NCI-H2107 (cell line): ENCODE measurements at places on chromosomes 11 and 22.

DNA sequence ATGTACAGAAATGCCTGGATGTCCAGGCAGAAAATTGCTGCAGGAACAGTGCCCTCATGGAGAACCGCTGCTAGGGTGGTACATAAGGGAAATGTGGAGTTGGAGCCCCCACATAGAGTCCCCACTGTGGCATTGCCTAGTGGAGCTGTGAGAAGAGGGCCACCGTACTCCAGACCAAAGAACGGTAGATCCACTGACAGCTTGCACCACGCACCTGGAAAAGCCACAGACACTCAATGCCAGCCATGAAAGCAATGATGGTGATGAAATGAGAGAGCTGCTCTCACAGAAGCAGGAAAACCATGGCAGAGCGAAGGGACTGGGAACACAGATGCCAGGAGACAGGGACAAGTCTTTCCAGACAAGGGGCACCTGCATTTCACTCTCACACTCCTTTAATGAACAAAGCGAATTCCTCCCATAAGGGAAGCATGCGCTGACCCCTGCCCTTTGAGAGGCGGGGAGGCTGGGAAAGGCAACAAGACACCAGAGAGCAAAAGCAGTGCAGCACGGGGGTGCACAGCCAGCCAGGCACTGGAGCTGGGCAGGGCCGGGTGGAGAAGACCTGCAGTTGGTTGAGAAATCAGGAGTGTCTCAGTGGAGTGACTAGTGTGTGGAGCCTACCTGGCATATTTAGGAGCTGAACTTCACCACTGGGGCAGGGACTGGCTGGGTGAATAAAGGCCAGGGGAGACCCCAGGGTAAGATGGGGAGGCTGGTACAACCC is 1025.2 kb downstream of the TBC1D22A start:
- DNase-seq: no peak

DNA sequence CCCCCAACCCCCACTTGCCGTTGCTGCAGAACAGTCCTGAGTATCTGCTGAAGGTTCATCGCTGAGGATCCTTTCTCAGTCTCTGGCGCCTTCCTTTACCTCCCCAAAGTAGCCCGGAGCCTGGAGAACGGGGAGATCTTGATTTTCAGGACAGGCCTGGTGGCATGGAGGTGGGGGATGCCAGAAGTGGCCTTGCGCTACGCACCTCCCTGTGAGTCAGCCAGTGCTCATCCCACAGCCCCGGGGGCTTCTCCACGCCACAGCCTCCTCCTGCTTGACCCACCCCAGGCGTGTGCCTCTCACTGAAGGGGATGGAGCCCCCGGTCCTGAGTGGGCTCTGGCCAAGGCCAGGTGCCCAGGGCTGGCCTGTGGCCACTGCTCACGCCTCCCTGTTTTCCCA is 339.6 kb downstream of the TBC1D22A start:
- DNase-seq: no peak

DNA sequence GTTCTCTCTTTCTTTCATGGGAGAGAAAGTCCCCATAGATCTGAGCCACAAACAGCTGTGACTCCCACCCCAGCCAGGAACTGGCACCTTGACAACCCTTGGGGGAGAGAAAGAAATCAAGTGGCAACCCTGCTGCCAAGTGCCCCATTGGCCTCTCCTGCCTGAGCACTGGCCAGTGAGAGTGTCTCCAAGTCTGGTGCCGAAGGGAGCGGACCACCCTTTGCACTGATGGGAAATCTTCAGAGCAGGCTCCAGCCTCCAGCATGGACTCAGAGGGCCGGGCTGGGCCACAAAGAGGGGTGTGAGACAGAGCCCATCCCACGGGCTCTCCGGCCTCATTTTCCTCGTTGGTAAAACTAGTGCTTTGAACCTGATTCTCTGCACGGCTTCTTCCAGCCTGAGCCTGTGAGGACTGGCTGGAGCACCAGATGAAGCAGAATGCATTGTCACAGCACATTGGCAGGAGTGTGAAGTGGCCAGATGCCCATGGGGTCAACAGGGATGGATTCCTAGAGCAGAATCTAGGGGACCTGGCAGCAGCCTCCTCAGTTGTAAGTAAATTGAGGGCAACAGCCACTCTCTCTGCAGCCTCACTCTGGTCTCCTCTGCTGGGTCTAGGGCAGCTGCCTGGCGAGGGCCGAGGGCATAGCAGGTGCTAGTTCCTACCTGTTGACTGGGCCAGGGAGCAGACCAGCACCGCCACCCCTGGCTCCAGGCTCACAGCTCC is 81.4 kb downstream of the TRIM29 start:
- no peak for DNase-seq

DNA sequence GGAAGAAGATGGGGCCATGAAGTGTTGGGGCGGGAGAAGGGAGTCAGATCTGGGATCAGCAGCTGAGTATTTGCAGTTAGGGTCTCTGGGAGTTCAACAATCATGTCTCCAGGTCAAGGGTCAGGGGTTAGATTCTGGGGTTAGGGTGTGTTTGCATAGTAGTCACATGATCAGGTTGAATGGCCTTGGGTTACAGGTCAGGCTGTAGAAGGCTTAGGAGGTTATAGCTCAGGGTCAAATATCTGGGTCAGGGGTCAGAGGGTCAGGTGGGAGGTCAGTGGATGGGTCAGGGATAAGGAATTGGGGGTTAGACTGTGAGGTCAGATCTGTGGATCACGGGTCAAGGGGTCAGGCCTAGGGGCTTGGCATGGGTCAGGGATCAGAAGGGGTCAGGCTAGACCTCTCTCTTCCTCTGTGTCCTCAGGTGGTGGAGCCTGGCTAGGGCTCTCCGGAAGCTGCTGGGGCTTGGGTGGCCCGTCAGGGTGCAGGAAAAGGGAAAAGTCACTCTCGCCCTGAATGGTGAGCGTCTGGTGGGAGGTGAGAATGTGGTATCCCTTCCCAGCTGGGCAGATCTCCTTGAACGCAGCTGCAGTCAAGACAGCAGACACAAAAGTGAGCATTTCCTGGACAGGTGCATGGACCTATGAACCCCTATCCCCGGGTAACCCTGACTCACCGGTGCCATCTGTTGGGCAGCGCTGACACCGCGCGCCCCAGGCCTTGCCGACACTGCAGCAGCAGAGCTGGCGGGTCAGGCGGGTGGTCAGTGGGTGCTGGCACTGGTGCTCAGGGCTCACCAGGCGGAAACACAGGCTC is 6.4 kb downstream of the LTBP3 start:
- DNase-seq: no peak

DNA sequence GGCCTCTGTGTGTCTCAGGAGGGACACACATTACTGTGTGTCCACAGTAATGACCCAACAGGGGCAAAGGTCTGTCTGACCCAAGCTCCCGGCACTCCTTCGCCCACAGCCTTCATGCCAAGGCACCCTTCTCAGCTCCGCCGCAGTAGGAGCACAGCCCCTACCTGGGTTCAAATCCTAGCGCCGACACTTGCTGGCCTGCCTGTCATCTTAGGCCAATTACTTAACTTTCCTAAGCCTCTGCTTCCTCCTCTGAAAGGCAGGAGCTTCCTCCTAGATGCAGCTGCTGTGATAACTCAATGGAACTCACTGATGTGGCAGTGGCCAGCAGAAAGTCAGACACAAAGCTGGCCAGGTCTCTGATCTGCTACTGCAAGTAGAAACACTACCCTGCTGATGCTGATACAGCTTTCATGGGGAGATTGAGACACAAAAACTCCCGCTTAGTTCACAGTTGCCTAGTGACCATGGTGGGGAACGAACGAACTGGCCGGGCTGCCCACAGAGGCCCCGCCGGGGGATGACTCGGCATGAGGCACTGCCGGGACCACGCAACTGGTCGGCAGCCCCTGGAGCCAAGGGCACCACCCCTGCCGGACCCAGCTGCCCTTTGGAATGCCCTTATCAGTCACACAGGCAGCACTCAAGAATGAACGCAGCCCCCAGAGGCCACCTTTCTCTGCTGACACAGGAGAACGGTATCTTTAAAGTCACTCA is 8.1 kb downstream of the EHD1 start:
- DNase-seq: no peak

GRCh38 chr22:46009730-46010129 is 32.8 kb upstream of the WNT7B start:
- DNase-seq: no peak

DNA sequence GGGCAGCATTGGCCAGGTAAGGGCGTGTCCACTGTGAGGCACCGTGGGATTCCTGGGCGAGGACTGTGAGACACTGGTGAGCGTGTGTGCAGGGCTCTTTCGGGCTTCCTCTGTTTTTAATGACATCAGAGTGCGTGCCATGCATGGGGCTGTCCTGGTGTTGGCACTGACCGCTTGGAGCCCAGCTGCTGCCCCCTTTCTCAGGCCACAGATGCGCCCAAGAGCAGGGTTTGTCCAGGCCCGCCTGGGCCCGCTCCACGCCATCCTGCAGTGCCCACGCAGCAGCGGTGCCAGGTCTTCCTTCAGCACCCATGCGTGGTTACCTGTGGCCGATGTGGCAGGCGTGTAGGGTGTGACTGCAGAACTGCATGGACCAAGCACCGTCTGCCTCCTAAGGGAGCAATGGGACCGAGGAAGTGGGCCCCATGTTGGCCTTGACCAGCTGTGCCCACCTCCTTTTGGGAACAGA is 72.3 kb upstream of the SEPTIN5 start:
- DNase-seq: no peak
